Erythroblast (primary cell): ENCODE measurements at places on chromosomes 1 and 21.

- DNase-seq, result no peak
These were observed 592.7 kb downstream of the USP25 start for GRCh38 chr21:16322454-16322853.

- DNase-seq, result no peak
These were observed 33.1 kb downstream of the WDR4 start for GRCh38 chr21:42846221-42846620.

- no peak for DNase-seq
These were observed 32.7 kb downstream of the XCL1 start for GRCh38 chr1:168608796-168609715.

- peak; percentile 41 for DNase-seq
These were observed 12.3 kb upstream of the SDC3 start for GRCh38 chr1:30920827-30921226.

DNA sequence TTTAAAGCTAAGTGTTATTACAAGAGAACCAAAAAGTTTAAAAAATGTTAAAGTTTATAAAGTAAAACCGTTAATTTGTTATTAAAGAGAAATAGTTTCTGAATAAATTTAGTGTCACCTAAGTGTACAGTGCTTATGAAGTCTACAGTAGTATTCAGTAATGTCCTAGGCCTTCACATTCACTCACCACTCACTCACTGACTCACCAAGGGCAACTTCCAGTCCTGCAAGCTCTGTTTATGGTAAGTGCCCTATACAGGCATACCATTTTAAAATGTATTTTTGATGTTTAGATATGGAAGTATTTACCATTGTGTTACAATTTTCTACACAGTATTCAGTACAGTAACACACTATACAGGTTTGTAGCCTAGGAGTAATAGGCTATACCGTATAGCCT lies 60.1 kb upstream of the GCLM start:
- no peak for DNase-seq

DNA sequence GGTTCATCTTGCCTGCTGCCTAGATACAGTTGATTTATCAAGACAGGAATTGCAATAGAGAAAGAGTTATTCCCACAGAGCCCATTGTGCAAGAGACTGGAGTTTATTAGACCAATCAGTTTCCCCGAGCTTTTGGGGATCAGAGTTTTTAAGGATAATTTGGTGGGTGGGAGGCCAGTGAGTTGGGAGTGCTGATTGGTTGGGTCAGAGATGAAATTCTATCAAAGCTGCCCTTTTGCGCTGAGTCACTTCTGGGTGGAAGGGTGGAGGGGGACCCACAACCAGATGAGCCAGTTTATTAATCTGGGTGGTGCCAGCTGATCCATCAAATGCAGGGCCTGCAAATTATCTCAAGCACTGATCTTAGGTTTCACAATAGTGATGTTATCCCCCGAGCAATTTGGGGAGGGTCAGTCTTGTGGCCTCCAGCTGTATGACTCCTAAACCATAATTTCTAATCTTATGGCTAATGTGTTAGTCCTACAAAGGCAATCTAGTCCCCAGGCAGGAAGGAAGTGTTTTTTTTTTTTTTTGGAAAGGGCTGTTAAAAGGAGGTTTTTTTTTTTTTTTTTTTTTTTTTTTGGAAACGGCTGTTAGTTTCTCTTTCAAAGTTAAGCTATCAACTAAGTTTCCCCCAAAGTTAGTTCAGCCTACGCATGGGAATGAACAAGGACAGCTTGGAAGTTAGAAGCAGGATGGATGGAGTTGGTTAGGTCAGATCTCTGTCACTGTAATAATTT lies 7.4 kb downstream of the SLC16A4 start:
- DNase-seq, result peak; percentile 40

DNA sequence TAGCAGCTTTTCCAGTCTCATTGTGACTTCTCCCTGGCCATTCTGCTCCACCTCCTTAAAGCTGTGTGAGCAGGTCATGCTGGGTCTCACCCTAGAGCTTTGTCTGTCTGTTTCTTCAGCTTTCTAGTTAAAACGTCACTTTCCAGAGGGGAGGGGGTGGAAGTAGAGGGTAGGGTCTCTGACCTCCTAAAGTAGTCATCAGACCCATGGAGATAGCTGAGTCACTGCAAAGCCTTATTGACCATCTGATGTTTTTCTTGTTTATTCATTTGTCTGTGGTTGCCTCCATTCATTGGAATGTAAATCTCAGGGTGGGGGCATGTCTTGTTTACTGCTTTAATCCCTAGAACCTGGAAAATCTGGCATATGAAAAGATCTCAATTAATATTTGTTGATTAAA lies 52.7 kb downstream of the ELF3 start:
- no peak for DNase-seq

- DNase-seq, result no peak
These were observed 357.2 kb upstream of the DPYD start for GRCh38 chr1:98278055-98278454.

DNA sequence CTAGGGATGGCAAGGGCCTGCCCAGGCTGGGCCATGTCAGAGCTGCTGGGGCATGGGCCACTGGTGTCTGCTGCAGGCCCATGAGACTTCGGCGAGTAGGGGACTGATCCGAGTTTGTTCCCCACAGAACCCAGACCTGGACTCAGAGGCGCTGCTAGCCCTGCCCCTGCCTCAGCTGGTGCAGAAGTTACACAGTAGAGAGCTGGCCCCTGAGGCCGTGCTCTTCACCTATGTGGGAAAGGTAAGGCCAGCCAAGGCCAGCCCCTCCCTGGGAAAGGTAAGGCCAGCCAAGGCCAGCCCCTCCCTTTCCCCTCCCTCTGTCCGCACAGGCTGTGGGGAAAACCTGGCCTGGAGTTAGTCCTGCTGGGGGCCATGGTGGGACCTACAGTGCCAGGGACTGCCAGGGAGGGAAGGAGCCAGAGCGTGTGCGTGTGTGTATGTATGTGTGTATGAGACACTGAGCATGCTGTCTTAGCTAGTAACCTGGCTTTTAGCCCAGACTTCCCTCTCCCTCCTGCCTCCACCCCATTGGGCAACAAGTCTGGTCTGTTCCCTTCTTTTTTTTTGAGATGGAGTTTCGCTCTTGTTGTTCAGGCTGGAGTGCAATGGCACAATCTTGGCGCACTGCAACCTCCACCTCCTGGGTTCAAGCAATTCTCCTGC lies 8.0 kb downstream of the FAAH start:
- no peak for DNase-seq

GRCh38 chr1:90393025-90393424 lies 324.1 kb downstream of the BARHL2 start:
- no peak for DNase-seq

DNA sequence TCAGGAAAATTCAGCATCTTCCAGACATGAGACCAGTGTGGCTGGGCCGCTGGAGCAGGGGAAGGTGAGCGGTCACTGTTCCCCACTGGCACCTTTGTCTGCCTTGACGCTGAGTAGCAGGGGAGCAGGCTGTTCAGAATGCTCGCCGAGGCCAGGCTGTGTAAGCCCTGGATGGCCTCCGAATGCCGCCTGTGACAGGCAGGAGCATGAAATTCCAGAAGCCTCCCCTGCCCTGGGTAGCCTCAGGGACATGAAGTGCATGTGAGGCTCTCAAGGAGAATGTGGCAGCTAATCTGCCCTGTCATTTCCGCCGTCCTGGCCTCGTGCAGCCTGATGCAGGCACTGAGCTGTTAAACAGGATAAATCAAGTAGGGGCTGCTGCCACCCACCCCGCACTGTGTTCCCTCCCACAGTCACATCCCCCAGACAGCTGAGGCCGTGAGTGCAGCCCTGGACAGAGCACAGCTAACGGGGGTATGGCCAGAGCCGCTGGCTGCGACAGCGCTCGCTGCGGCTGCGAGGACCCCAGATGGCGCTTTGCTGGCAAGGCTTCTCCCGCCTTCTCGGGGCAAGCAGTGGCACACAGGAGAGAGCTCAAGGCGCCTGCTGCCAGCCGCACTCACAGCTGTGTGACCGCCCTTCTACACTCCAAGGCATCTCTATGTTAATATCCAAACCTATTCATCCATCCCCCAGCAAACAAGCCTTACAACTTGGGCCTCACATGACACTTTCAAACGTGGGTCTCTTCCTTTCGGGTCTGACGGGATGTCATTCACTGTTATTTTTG lies 105.0 kb upstream of the COL6A1 start:
- DNase-seq, result no peak

GRCh38 chr1:115809076-115809475 lies 31.9 kb downstream of the NHLH2 start:
- DNase-seq, result no peak

- DNase-seq, result no peak
These were observed 42.5 kb downstream of the MRAP start for GRCh38 chr21:32340863-32341848.

- peak; percentile 78 for DNase-seq
These were observed 20.6 kb upstream of the LRRN2 start for GRCh38 chr1:204705888-204706837.

GRCh38 chr1:233135833-233136232 lies 159.7 kb downstream of the PCNX2 start:
- DNase-seq, result no peak

DNA sequence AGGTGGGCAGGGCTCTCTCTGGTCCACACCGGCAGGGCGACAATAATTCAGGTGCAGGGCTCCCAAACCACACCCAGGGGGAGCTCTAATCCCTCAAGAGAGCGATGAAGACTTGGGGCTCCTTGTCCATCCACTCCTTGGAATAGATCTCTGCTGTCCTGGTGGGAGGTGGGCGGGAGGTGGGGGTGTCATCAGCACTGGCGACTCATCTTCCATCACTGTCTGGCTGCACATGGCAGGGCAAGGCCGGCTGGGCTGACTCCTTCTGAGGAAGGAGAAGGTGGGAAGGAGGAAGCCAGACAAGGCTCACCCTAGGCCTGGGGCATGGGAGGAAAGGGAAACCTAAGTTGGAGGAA lies 29.3 kb downstream of the TNNT2 start:
- DNase-seq, result peak; percentile 51

- DNase-seq, result no peak
These were observed 1169.2 kb upstream of the B3GALT2 start for GRCh38 chr1:194355488-194356106.

DNA sequence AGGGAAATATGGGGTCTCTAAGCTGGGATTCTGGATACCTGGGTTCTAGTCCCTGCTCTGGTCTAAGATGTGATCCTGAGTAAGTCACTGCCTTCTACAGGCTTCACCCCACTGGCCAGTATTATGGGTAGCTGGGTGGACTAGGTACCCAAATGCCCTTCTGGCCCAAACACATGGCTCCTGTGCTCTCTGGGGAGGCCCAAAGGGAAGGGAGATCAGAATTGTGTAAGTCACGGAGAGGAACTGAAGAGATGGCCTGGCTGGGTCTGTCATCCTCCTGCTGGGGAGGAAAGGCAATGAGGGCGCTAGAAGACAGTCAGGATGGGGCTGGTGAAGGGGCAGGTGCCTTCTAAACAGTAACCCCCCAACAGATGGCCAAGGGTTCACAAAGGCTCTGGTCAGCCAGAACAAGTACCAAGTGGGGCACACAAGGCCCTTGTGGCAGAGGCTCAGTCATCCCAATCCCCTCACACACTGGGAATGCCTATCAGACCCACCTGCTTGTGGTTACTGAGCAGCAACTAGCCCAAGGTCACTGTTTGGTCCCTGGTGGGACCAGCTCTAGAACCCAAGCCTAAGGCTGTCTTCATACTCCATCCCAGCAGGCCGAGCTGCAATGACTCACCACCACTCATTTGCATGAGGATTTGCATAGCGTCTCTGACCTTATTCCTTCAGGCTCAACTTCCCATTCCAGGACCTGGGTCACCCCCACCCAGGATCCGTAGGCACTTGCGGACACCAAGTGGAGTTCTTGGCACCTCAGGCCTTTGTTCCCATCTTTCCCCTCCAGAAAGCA lies 9.2 kb downstream of the MEF2D start:
- no peak for DNase-seq

GRCh38 chr1:1407636-1408318 lies 684 bp upstream of the MRPL20 start:
- DNase-seq, result peak; percentile 70

DNA sequence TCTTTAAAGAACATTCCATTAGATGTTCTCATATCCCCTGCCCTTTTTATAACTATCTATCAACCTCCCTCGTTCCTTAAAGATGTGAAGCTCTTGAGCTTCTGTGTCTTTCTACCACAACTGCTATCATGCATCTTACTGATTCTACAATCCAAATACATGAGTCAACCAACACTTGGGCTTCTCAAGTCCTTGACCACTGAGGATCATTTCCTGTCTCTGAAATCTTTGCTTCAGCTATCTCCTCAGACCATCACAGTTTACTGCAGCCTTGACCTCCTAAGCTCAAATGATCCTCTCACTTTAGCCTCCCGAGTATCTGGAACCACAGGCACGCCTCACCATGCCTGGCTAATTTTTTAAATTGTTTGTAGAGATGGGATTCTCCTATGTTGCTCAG lies 75.2 kb downstream of the FMO4 start:
- no peak for DNase-seq

- no peak for DNase-seq
These were observed 75.6 kb downstream of the PLA2G4A start for GRCh38 chr1:186904361-186904760.

DNA sequence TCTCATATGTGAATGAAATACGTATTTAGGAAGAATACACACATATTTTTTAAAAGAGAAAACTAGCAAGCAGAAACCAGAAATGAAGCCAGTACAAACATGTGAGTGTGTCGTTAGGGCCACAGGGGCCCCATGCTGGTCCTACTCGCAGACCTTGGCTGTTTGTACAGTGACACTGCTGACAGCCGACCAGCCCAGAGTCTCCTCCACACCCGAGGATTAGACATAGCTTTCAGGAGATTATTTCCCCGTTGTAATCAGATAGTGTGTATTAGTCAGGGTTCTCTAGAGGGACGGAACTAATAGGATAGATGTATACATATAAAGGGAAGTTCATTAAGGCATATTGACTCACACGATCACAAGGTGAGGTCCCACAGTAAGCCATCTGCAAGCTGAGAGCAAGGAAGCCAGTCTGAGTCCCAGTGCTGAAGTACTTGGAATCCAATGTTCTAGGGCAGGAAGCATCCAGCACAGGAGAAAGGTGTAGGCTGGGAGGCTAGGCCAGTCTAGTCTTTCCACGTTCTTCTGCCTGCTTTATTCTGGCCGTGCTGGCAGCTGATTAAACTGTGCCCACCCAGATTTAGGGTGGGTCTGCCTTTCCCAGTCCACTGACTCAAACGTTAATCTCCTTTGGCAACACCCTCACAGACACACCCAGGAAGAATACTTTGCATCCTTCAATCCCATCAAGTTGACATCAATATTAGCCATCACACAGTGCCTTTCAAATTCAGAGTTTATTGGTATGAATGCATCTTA lies 51.2 kb downstream of the DIP2A start:
- peak; percentile 18 for DNase-seq

GRCh38 chr1:11885916-11886315 lies 27.2 kb upstream of the NPPB start:
- no peak for DNase-seq

DNA sequence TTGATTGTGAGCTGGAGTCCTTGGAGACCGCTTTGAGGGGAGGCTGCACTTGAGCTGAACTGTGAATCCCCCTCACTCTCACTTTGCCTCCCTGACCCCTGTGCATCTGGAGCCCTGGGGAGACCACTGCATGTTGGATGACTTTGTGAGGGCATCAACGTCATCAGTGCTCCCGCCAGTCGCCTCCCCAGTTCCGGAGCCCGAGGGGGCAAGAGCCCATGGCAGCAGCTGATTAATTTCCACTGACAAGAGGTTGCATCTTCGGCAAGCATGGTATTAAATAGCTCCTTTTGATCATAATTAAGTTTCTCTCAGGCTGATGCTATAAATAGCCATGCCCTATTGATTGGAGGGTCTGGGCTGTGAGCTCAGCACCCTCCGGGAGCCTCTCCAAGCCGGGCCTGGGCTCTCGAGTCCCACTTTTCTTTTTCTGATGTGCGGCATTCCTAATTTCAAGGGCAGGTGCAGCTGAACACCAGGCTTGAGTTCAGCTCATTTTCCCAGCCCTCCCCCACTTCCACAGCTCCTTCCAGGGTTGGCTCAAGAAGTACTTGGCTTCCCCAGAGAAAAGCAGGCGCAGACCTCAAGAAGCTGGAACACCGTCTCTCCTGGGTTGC lies 33.2 kb downstream of the KCND3 start:
- no peak for DNase-seq
